ENCODE measurements at places on chromosomes 12 and 14. TPM values are rescaled to one million over a fixed set of nuclear protein-coding genes. Genes with fewer than 3 reads are reported as not detected.

Gene KRT72
- 1.6 TPM for polyA plus RNA-seq

Gene NEMP1
- 0.75 TPM for polyA plus RNA-seq

Gene MCRS1
- polyA plus RNA-seq = 99.2 TPM

Gene AKAP3
- polyA plus RNA-seq = 0.50 TPM

Gene ETFRF1
- polyA plus RNA-seq = 35.0 TPM

DNA sequence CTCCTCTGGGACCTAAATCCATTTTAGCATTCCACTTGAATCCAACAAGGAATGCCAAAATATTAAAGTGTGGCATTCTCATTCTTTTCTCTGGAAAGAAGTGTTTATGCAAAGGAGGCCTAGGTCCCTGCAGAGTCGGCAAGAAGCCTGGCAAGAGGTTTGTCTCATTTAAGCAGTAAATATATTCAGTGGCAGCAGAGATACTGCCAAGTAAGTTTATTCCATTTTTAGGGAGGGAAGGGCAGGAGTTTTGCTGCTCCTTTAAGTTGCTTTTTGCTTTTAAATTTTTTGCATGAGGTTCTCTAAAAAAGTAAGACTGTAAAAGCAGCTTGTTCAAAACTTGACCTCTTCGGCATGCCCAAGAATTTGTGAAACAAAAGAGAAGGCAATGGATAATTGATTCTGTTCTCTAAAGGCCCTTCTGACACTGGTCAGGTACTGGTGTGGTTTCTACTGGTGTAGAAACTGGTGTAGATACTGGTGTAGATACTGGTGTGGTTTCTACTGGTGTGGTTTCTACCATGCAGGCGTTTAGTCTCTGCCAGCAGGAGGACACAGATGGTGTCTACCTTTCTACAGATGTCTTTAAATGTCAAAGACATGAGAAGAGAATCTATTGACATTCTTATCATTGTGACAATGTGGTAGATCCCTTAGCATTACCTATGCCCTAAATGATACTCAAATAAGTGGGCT, 107.3 kb downstream of the SAMD4A start:
- H3K4me1 ChIP-seq = peaks cover 13% of the 10 kb centered on the region
- no peak for DNase-seq
- H3K27ac ChIP-seq = peak overlapping the region; percentile 99
- no peak overlapping the region for H3K4me3 ChIP-seq
- no peaks in the 10 kb centered on the region for H3K27me3 ChIP-seq
- no peaks in the 10 kb centered on the region for H3K36me3 ChIP-seq

GRCh38 chr12:18430425-18431048, 169.2 kb downstream of the PIK3C2G start:
- no peak for DNase-seq
- no peaks in the 10 kb centered on the region for H3K27me3 ChIP-seq
- no peaks in the 10 kb centered on the region for H3K4me1 ChIP-seq
- H3K36me3 ChIP-seq = no peaks in the 10 kb centered on the region
- H3K27ac ChIP-seq = no peak overlapping the region
- H3K4me3 ChIP-seq = no peak overlapping the region

- no peaks in the 10 kb centered on the region for H3K36me3 ChIP-seq
- peaks cover 2% of the 10 kb centered on the region for H3K4me1 ChIP-seq
- no peak overlapping the region for H3K27ac ChIP-seq
- H3K4me3 ChIP-seq = no peak overlapping the region
- H3K27me3 ChIP-seq = no peaks in the 10 kb centered on the region
These were observed 14.4 kb downstream of the AREL1 start for GRCh38 chr14:74698465-74698864.

DNA sequence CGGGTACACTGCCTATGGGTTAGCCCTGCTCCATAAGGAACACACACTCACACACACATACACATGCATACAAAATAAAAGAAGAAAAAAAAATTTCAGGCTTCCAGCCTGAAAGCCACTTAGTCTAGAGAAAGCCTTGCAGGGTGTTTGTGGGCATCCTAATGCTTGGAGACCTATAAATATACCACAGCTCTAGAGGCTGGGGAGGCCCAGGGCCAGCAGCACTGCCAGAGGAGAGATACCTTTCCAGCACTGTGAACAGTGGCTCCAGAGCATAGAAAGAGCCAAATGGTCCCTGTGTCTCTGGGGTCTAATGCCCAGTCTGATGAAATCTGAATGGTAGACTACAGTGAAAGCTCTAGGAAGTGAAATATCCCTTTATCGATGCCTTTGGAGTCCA, 12.9 kb downstream of the FAM161B start:
- no peak for DNase-seq
- no peak overlapping the region for H3K27ac ChIP-seq
- H3K4me3 ChIP-seq = no peak overlapping the region
- no peaks in the 10 kb centered on the region for H3K27me3 ChIP-seq

GRCh38 chr12:117522559-117522958, 161.1 kb upstream of the NOS1 start:
- H3K36me3 ChIP-seq = no peaks in the 10 kb centered on the region
- H3K27ac ChIP-seq = no peak overlapping the region
- DNase-seq = no peak

DNA sequence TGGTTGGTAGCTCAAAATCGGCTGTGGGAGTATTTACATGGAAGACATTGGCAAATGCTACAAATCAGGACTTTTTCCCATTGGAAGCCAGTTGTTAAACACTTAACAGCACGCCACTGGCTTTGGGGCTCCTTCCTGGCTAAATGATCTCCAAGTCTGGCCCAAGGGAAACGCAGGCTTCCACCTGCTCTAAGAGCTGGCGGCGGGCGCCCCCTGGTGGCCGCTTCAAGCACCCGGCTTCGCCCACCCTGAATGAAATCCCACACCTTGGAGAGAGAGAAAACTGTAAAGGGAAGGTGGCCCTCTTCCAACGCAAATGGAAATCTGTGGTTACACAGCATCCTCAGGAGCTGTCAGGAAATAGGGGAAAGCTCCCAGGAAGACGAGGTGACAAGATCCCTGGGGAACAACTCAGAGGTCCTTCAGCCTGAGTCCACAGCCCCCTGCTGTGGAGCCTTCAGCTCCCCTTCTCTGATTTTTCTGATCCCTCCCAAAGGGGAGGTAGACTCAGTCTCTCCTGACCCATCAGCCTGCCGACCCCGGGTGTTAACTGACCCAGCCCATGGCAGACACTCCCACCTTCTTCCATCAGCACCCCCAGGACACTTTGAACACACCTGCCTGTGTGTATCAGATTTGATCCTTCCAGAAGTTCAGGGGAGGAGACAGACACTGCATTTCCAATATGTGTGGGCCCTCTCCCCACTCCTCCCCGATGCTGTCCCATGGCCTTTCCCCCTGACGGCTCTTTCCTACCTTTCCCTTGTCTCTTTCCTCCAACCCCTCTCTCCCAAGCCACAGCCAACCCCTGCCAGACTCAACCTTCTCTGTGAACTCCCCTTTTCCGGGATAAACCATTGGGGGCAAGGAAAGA, 15.4 kb downstream of the SELPLG start:
- H3K27me3 ChIP-seq = no peaks in the 10 kb centered on the region
- no peaks in the 10 kb centered on the region for H3K4me1 ChIP-seq
- no peak overlapping the region for H3K27ac ChIP-seq
- no peaks in the 10 kb centered on the region for H3K36me3 ChIP-seq
- H3K4me3 ChIP-seq = no peak overlapping the region

GRCh38 chr14:35414365-35414764, 9.8 kb upstream of the NFKBIA start:
- peak overlapping the region; percentile 18 for H3K27ac ChIP-seq
- H3K4me3 ChIP-seq = no peak overlapping the region
- peak; percentile 74 for DNase-seq
- H3K27me3 ChIP-seq = no peaks in the 10 kb centered on the region
- no peaks in the 10 kb centered on the region for H3K4me1 ChIP-seq

DNA sequence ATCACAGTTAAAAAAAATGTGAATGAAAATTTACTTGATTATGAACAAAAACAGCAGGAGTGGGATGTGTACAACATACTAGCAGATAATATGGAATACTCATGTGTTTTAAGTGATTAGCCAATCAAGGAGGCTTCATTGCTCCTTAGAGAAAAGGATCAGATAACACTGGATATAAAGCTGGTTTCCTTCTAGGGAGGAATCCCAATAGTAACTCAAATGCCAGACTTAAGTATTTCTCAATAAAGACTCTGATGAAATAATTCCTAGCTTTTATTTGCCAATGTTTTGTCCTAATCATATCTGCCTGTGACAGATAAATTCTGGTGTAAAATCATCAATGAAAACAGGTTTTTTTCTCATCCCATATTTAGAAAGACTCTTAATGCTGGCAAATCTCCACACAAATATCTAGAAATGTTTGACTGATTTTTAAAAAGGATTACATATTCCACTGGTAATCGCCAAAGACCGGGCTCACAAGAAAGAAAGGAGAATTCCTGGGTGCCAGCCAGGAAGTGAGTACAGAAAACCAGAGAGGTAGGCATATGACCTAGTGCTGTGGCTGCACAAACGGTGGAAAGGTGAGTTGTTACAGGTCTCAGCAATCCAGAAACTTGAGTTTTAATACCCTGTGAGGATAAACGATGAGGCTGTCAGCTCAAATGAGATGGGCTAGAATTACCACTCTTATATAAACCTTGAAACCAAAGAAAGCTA, 108.6 kb upstream of the TTC7B start:
- H3K36me3 ChIP-seq = no peaks in the 10 kb centered on the region
- no peak overlapping the region for H3K27ac ChIP-seq
- H3K4me3 ChIP-seq = no peak overlapping the region
- H3K27me3 ChIP-seq = no peaks in the 10 kb centered on the region
- no peaks in the 10 kb centered on the region for H3K4me1 ChIP-seq

DNA sequence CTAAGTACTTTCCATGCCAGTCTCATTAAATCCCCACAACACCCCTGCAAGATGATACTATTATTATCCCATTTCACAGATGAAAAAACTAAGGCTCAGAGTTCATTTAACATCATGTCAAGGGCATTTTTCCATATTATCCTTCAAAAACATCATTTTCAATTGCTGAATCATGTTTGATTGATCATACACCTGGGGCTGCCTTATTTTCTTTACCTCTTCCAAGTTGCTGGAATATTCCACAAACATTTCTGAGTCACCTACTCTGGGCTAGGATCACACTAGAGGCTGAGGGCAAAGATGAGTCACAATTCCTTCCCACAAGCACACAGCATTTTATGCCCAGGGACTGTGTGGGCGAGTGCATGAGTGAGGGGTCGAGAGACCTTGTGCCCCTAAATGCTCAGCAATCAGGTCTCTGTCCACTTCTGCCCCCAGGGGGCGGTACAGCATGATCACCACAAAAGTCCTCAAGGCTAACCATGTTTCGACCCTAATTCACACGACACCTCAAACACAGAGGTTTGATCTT, 14.1 kb upstream of the TMEM119 start:
- H3K27me3 ChIP-seq = no peaks in the 10 kb centered on the region
- no peak for DNase-seq
- no peak overlapping the region for H3K4me3 ChIP-seq
- no peak overlapping the region for H3K27ac ChIP-seq
- no peaks in the 10 kb centered on the region for H3K36me3 ChIP-seq

DNA sequence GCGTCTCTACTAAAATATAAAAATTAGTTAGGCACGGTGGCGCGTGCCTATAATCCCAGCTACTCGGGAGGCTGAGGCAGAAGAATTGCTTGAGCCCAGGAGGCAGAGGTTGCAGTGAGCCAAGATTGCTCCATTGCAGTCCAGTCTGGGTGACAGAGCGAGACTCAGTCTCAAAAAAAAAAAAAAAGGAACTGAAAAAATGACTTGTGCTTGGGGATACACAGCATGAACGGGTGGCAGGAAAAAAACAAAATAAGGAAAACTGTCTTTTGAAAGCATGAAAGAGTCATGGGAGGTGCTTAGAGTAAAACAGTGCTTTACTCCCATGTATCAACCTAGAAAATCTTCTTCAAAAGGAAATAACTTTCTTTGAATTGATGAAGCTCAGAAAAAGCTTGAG, 80.8 kb downstream of the TMTC1 start:
- H3K27ac ChIP-seq = no peak overlapping the region
- no peak for DNase-seq
- no peaks in the 10 kb centered on the region for H3K27me3 ChIP-seq
- no peak overlapping the region for H3K4me3 ChIP-seq
- peaks cover 6% of the 10 kb centered on the region for H3K4me1 ChIP-seq

- no peaks in the 10 kb centered on the region for H3K4me1 ChIP-seq
- H3K4me3 ChIP-seq = no peak overlapping the region
- H3K27me3 ChIP-seq = no peaks in the 10 kb centered on the region
These were observed 127.7 kb upstream of the FOXN3 start for GRCh38 chr14:89544636-89545301.

DNA sequence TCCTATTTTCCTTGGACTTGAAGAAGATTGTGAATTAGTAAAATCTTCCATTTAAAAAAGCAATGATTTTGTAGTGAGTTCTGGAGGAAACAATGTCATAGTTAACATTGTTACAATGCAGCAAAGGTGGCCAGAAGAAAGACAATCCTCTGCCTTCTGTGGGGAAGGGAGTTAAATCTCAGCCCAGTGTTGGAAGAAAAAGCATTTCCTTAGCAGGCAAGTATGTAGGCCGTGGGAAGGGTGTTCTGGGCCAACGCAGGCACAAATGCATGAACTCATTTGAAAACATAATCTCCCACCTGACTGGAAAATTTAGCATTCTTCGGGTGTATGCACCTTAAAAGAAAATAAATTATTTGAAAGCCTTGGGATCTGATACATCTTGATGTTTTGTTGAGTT, 258.6 kb downstream of the ADAMTS20 start:
- no peaks in the 10 kb centered on the region for H3K36me3 ChIP-seq
- H3K27ac ChIP-seq = no peak overlapping the region
- no peak overlapping the region for H3K4me3 ChIP-seq

GRCh38 chr12:111600205-111600642, 1.1 kb upstream of the ATXN2 start:
- no peaks in the 10 kb centered on the region for H3K27me3 ChIP-seq
- DNase-seq = no peak
- no peaks in the 10 kb centered on the region for H3K4me1 ChIP-seq
- peak overlapping the region; percentile 31 for H3K27ac ChIP-seq
- H3K4me3 ChIP-seq = peak overlapping the region; percentile 99

- H3K4me1 ChIP-seq = no peaks in the 10 kb centered on the region
- H3K27me3 ChIP-seq = no peaks in the 10 kb centered on the region
- H3K27ac ChIP-seq = no peak overlapping the region
- no peaks in the 10 kb centered on the region for H3K36me3 ChIP-seq
- H3K4me3 ChIP-seq = no peak overlapping the region
These were observed 8.4 kb upstream of the PPTC7 start for GRCh38 chr12:110591451-110592051.

- no peaks in the 10 kb centered on the region for H3K36me3 ChIP-seq
- no peaks in the 10 kb centered on the region for H3K27me3 ChIP-seq
- no peak overlapping the region for H3K27ac ChIP-seq
- H3K4me1 ChIP-seq = no peaks in the 10 kb centered on the region
These were observed 232.3 kb upstream of the KITLG start for GRCh38 chr12:88812610-88813009.

DNA sequence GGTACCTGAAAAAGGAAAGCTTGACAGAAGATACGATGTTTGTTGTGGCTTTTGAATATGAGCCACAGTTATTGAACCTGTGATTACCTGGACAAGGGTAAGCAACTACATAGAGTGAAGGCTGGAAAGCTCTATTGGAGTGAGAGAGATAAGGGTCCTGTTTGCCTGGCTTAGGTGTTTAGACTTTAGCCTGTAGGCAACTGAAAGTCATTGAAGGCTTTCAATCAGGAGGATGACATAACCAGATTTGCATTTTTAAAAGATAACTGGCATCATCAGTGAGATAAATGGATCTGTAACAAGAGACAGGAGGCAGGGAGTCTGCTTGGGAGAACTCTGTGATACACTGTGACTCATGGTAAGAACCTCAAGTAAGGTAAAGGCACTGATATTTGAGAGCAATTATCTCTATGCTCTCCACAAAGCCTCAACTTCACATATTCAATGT, 128.9 kb upstream of the SOX5 start:
- no peak overlapping the region for H3K27ac ChIP-seq
- H3K4me3 ChIP-seq = no peak overlapping the region
- DNase-seq = no peak

Data from aorta (tissue), 5 donors.